Fibroblast of skin of right biceps (primary cell): ENCODE measurements at places on chromosomes 13 and 19.

GRCh38 chr13:78655906-78656305 is 3.0 kb downstream of the OBI1 start:
- DNase-seq: no peak

DNA sequence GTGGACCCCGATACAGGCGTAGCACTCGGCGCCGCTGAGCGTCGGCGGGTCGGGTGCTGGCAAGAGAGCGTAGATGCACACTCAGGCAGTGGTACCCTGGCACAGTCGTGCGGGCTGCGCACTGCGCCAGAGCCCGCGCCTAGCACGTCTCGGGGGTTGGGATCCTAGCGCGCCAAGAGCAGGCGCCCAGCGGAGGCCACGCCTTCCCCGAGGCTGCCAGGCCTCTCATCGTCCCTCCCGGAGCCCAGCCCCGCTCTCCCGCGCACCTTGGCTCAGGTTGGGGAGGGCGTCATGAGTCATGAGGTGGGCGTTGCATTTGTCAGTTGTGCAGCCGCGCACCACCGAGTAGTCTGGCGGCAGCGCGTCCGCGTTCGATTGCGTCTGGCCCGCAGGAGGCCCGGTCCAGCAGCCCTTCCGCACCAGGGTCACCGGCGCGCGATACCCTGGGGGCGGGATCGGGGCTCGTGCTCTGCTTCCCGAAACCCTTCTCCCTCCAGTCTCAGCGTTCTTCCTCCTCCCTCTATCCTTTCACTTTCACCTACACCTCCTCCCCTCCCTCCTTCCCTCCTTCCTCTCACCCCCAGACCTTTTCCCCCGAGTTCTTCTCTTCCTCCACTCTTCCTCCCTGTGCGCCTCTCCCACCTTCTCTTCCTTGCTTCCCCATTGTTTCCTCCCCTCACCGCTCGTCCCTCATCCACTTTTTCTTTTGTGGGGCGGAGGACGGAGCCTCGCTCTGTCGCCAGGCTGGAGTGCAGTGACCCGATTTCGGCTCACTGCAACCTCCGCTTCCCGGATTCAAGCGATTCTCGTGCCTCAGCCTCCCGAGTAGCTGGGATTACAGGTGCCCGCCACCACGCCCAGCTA is 3.5 kb downstream of the LYPD5 start:
- DNase-seq: no peak

- DNase-seq: peak; percentile 97
These were observed 13.2 kb downstream of the RASA3 start for GRCh38 chr13:114119196-114119595.

- no peak for DNase-seq
These were observed 62.0 kb upstream of the C13orf46 start for GRCh38 chr13:114035583-114036531.
